GDM1 (cell line): ENCODE measurements at places on chromosomes 1 and 21.

GRCh38 chr1:4761324-4761723 is 106.9 kb downstream of the AJAP1 start:
- DNase-seq = no peak

GRCh38 chr21:38740090-38740489 is 65.6 kb upstream of the ETS2 start:
- no peak for DNase-seq

DNA sequence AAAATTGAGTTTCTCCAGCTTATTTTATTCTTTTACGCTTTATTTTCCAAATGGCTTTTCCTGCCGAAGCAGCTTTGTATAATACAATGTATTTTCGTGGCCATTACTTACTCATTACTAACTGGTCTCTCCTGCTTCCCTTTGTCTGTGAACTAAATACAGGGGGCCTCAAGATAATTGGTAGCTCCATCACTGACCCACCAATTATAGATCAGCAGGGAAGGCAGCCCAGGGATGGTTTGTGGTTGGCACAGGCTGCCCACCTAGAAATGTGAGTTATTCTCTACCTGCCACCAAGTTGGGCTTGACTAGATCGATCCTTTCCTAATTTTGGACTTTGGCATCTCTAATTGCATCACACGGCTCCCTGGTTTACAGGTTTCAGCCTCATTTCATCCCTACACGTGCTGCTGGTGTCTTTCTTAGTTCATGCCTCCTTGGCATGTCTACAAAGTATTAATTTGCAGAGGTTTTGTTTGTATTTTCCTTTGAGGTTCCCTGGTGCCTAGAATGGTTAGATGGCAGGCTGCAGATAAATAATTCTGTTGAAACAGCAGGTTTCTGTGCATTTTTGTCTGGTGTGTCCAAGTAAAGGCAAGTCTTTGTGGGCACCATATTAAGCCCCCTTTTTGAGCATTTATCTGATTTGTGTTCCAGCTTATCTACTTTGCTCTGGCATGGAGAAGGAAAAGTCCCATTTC is 35.2 kb downstream of the PEX14 start:
- no peak for DNase-seq

GRCh38 chr1:180997843-180998504 is 24.7 kb downstream of the STX6 start:
- no peak for DNase-seq

GRCh38 chr1:177209357-177209756 is 38.6 kb downstream of the BRINP2 start:
- DNase-seq = no peak

DNA sequence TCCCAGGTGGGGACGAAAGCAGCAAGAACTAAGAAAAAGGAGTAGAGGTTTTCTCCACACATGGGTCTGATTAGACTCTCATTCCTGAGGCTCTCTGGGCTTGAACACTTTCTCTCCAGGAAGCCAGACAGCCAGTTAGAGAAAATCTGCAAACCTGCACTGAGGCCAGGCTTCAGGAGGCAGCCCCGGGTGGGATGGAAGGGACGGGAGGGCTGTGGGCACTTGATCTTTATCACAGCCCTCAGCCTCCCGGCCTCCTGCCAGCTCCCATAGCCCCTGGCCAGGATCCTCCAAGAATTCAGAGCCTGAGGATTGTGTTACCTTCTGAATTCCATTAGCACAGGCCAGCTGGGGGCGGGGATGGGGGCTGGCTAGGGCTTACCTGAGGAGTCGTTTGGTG is 40.1 kb downstream of the SERTAD4 start:
- DNase-seq = no peak

DNA sequence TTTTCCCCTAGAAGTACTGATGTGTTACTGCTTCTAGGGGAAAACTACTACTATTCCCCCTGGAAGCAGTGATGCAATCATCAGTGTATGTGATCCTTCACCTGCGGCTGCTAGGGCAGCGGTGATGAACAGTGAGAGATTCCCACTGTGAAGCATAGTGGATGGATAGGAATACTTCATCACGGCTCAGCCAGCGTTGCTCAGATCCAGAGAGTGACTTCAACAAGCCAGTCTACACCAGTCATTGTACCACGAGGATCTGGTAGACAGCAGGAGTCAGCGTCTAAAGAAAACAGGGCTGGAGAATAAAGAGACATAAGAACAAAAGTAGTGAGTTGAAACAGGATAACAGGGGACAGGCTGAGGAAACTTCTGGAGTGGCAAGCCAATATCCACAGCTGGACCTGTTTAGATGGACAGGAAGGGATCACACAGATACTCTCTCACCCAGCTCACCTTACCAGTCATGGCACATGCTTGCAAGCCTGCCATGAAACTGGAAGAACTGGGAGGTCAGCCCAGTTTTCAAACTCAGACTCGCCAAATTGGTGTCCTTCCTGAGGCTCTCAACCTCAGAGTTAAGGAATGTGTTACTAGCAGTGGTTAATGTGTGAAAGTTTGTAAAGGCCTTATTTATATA is 42.4 kb upstream of the LRRC52 start:
- no peak for DNase-seq

DNA sequence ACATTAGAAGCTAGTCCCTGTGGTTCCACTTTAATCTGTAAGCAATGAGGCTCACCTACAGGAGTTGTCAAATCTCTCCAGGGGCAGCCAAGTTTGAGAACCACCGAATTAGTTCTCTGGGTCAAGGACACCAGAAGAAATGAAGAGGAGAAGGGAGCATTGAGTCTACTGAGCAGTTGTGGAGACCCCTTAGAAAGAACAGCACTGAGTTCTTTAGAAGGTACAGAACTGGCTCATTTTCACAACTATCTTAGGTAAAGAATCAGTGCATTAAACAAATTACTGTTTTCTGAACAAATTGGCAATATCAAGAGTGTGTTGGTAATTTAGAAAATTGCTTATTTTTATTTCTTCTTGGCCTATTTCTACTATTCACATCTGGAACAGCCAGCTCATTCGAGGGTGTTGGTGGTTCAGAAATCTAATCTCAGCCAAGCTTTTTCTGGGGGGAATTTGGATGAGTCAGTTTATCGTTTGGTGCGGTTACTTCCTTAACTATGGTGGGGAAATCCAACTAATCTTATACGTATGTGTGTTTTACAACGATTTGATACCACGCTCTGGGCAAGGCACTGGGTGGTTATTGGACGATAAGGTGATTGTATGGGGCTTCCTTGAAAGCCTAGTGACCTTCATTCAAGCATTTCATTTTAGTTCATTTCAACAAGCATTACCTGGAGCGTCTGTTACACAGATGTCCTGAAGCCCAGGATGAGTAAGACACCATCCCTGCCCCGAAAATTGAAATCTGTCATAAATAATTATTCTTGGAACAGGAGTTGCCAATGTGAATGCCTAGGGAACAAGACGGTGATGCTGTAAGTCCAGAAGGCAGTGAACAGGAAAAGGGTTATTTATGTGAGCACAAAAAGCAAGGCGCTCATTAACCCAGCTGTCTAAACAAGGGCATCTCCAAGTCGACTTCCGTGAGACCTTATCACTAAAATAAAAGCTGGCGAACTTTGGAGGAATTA is 52.0 kb upstream of the TMPRSS2 start:
- no peak for DNase-seq
